T1000 (cell line): ENCODE measurements at places on chromosomes 1 and 21.

DNA sequence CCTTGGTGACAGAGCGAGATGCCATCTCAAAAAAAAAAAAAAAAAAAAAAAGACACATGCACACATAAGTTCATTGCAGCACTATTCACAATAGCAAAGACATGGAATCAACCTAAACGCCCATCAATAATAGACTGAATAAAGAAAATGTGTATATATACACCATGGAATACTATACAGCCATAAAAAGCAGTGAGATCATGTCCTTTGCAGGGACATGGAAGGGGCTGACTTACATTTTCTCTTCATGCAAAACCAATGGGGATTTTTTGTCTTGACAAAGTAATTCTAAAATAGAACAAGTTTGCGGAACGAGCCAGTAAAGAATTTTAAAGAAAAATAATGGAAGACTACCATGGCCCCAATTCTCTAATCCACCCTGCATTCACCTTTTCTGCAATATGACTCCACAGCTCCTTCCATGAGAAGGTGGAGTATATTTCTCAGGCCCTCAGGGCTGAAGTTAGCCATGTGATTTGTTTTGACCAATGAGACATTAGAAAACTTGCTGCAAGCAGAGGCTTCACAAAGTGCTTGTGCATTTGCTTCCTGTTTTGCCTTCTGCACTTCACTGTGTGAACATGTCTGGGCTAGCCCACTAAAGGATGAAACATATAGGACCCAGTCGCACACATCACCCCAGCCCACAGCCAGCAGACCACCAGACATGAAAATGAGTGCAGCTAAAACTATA, 78.8 kb upstream of the NR5A2 start:
- no peak for DNase-seq

GRCh38 chr1:19511116-19511515, 25.8 kb upstream of the CAPZB start:
- no peak for DNase-seq

DNA sequence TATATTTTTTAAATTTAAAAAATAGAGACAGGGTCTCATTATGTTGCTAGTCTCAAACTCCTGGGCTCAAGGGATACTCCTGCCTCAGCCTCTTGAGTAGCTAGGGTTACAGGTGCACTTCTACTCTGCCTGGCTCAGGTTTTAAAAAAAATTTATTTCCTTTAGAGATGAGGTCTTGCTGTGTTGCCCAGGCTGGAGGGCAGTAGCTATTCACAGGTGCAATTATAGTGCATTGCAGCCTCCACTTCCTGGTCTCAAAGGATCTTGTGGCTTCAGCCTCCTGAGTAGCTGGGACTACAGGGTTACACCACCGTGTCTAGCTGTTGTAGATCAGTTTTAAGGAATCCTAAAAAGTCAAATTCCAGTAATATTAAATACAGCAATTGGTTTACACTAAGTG, 5.0 kb downstream of the RNF11 start:
- no peak for DNase-seq

DNA sequence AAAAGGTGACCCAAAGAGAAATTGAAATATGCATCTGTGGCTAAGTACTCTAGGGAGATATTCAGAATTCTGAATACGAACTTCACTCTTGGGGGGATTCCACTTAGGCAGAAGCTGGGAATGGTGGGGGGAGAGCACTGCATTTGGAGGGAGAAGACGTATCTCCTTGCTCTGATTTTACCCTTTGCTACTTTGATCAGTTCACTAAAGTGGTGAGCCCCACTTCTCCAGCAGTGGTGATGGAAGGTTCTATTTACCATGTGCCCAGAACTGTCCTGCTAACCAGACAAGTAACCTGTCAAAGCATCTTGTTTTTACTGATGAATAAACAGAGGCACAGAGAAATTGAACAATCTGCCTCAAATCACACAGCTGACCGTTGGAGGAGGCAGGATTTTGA, 483.4 kb downstream of the SIPA1L2 start:
- no peak for DNase-seq

DNA sequence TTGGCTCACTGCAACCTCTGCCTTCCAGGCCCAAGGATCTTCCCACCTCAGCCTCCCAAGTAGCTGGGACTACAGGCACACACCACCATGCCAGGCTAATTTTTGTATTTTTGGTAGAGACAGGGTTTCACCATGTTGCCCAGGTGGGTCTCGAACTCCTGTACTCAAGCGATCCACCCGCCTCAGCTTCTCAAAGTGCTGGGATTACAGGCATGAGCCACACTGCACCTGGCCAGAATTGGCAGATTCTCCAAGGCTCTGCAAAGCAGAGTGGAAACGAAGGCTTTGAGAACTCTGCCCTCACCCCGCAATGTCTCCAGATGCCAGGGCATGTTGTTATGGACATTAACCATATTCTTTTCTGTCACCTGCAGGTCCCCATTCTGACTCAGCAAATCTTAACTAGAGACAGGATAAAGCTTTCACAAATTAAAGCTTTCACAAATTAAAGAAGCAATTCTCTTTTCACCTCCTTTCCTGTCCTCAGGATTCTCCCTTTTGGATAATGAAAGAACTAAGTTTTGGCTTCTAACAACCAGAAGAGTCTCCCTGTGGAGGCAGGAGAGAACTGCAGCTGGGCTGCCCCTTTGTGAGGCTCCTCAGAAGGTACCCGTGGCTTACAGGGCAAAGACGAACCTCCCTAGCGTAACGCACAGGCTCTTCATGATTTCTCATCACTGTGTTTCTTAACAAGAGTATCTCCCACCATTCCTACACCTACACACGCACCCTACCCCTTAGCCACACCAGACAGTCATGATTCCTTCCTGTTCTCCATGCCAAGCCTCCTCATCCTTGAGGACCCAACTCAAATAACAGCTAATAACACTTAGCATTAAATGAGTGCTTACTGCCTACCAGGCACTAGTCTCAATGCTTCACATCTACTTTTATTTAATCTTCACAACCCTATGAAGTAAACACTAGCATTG, 29.8 kb downstream of the GPA33 start:
- no peak for DNase-seq

- DNase-seq: no peak
Measured at GRCh38 chr1:173916667-173917066, 460 bp downstream of the SERPINC1 start.

DNA sequence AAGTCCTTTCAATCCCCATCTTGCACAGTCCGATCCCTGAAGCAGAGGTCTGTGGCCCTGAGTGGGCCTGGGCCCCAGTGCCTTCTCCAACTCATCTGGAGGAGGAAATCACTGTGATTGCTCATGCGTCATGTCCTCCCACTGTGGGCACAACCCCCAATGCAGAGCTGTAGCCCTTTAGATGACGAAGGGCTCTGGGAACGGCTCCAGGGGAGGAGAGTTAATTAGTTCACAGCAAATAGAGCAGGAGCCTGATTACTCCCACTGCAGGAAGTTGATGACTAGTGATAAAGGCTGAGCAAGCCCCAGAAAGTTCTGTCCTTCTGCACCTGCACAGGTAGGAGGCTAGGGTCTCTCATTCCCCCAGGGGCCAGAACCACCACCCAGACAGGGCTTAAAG, 111.5 kb downstream of the CCDC185 start:
- DNase-seq: peak; percentile 68

- DNase-seq: no peak
Measured at GRCh38 chr1:156444407-156445001, 56.1 kb downstream of the MEF2D start.

DNA sequence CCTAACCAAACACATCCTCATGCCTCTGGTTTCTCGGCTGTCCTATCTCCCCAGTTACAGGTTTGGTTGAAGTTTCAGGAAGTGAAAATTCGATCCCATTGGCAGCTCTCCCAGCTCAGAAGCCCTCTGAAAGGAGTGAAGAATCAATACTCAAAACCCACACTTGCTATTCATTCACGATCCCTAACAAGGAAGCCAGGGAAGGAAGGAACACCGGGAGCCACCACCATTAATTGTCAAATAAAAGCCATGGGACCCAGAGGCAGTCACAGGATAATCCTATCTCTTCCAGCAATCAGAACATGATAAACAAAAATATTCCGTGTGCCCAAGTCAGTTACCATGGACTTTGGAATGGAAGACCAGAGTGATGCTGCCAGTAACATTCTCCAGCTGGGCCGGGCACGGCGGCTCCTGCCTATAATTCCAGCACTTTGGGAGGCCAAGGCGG, 7.0 kb downstream of the TMPRSS2 start:
- no peak for DNase-seq

GRCh38 chr1:208497866-208498541, 253.8 kb upstream of the PLXNA2 start:
- no peak for DNase-seq

- DNase-seq: peak; percentile 21
Measured at GRCh38 chr1:114979278-114979891, 50.2 kb upstream of the TSHB start.

DNA sequence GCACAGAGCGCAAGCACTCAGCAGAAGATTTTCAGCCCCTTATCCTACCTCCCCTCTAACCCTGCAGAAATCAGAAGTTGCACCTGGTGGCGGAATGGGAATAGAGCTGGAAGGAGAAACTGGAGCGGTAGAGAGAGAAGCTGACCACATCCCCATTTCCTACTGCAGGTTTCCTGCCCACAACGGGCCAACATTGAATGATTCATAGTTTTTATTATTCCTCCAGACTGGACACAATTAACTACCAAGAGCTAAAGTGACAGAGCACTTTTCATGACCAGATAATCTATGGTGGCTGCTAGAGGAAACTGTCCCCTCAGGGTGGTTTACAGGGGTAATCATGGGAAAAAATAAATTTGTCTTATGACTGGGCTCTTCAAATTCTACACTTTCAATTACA, 21.3 kb upstream of the LRRC8D start:
- DNase-seq: no peak

GRCh38 chr1:107897438-107898345, 67.3 kb downstream of the VAV3 start:
- no peak for DNase-seq
